ENCODE measurements at places on chromosomes 5 and 9.

GRCh38 chr5:1692381-1692780 lies 107.3 kb downstream of the MRPL36 start:
- DNase-seq: no peak

GRCh38 chr9:68507130-68507805 lies 33.4 kb downstream of the TMEM252 start:
- no peak for DNase-seq

GRCh38 chr9:35448496-35448895 lies 41.4 kb upstream of the RUSC2 start:
- no peak for DNase-seq

- DNase-seq: no peak
These were observed 164.6 kb downstream of the FBXO4 start for GRCh38 chr5:42089705-42090104.

DNA sequence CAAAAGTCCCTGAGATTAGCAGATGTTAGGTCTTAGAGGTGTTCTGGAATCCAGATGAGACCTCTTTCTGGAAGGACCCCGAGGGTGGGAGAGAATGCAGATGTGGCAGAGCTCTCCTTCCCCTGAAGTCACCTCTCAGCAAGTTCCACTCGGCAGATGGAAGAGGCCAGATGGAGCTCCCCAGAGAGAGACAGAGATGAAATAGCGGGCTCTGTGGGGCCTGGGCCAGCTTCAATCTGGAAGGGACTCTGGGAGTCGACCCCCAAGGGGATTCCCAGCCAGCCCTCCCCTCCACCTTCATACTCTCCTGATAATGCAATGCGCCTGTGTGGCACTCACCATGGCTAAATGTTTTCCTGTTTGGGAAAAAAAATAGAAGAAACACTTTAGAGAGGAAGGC lies 60.2 kb downstream of the WNK2 start:
- no peak for DNase-seq

- DNase-seq: no peak
These were observed 63.5 kb downstream of the ZNF474 start for GRCh38 chr5:122192497-122193496.

- DNase-seq: no peak
These were observed 31.2 kb upstream of the CEP120 start for GRCh38 chr5:123454259-123454911.

- DNase-seq: no peak
These were observed 22.5 kb upstream of the LAMC3 start for GRCh38 chr9:130986356-130986965.

DNA sequence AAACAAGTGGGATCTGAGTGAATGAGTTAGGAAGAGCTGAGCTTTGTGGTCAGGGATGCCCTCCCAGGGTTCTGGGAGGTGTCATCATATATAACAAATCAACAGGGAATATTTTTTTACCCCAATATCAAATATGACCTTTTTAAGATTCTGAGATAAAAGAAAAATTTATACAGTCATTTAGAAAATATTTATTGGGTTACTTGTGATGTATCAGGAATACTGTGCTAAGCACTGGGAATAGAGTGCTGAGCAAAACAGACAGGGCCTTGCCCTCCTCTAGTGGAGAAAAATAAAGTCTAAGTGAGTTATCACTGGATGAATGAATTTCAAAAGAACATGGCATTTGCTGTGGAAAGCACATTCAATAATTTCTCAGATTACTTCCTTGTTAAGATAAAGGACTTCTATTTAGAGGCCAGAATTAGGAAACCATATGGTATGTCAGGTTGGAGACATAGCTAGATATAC lies 102.9 kb downstream of the BOD1 start:
- no peak for DNase-seq

DNA sequence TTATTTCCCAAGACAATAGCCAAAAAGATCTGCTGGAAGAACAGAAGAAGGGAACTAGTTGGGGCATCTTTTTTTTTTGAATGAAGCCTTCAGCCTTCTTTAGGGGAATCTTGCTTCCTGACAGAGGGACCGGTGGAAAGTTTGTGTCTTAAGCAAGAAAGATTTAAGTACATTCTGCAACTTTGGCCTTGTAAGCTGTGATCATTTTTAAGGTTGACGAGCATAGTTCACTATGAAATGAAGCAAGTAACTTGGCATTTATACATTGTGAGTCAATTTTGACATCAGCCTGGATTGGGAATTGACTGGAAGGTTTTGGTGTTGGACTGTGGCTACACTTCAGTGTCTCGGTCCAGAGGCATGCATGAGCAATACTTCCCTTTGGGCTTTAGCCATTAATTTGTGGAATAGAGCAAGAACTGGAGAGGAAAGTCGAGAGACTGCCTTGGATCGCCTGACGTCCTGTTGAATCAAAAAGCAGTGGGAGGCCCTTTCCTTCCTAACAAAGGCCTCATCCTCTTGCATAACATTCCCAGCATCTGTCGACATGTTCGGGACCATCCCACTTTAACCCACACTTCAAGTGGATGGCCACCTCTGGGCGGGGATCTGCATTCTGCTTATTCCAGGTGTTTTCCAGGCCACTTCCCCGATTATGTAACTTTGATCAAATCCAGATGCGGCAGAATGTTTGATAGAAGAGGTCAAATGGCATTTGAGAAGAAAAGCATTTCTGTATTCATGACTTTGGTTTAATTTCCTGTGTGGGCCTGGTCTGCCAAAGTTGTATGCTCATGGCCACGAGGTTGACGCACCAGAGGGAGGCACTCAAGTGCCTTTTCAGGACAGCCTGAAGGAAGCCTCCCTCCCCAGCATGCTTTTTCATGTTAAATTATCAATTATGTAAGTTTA lies 12.5 kb downstream of the ABL1 start:
- no peak for DNase-seq

GRCh38 chr9:130010151-130010988 lies 32.6 kb downstream of the FNBP1 start:
- peak; percentile 68 for DNase-seq

DNA sequence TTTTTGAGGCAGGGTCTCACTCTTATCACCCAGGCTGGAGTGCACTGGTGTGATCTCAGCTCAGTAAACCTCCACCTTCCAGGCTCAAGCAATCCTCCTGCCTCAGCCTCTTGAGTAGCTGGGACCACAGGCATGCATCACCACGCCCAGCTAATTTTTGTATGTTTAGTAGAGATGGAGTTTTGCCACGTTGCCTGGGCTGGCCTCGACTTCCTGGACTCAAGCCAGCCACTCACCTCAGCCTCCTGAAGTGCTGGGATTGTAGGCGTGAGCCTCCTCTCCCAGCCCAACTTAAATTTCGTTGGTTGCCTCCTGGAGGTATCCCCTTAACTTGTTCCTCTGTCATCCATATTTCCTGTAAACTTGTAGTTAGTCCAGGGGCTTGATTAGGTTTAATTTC lies 47.2 kb downstream of the RAB24 start:
- DNase-seq: no peak

All from CD4-positive, alpha-beta T cell treated with Interleukin-15 for 1 hour (primary cell).